ENCODE measurements at places on chromosomes 2 and 18. TPM values are rescaled to one million over a fixed set of nuclear protein-coding genes. Genes with fewer than 3 reads are reported as not detected.

- DNase-seq: no peak
Observed at GRCh38 chr2:143758629-143759330, 629.6 kb downstream of the ARHGAP15 start.

DNA sequence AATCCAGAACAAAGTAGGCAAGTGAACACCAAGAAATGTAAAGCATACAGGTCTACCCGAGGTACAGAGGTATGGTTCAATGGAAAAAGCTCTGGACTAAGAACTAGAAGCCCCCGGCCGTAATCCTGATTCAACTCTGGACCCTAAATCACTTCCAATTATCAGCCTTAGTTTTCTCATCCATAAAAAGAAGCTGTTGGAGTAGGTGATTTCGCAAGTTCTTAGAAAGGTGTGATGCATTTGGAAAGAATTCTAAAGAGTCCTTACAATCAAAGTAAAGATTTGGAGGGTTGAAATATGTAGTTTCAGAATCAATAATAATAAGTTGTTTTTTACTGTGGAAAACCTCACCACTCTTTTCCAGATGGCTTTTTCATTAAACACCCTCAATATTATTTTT lies 622.1 kb upstream of the ID2 start:
- no peak for DNase-seq

Gene RETREG2
- 159 TPM for total RNA-seq

- no peak for DNase-seq
Observed at GRCh38 chr18:43952398-43952797, 675.1 kb upstream of the SYT4 start.

GRCh38 chr2:38925982-38926381 lies 36.3 kb downstream of the ARHGEF33 start:
- DNase-seq: no peak

Gene ANKAR
- 7.8 TPM for total RNA-seq

DNA sequence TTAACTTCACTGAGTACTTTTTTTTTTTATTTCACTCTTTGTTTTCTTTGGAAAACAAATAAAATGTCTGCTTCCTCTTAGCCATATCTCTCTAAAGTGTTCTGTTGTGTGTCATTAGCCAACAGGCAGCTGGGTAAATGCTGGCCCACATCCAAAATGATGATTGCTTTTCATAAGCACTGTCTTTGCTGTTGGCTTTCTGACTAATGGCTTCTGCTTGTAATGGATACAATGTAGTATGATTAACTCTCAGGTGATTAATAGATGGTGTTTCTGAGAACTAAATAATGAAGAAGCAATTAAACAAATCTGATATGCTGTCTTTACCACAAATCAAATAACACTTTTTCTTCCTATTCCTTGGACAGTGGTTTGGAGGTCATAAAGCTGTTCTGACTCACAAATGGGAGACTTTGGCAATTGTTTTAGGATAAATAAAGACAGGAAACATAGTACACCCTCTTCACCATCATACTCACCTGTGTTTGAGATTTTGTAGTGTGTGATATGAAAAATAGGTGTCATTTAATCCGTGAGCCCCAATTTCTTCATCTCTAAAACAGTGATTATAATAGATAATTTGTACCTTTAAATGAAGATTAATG lies 888.4 kb downstream of the TSN start:
- no peak for DNase-seq

- no peak for DNase-seq
Observed at GRCh38 chr18:63905361-63905760, 2.4 kb upstream of the SERPINB10 start.

DNA sequence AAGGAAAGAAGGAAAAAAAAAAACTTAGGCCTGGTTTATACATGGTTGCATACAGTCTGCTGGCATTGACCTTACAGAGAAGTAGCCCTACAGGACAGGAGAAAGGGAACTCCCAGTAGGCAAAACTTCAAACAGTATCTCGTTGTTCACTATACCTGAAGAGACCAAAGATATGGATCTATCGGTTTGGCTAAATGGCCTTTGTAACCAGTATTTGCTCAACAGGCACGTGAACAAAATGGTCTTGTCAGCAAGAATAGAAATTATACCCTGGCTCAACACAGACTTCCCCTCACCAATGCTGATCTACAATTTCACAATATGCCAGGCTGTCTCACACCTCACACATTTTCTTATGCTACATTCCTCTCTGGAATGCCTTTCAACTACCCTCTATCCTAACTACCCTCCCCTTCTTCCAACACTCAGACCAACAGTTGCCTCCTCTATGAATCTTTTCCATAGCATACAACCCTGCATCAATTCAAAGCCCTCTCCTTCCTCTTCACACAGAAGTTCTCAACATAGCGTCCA lies 13.7 kb downstream of the HYCC2 start:
- DNase-seq: no peak

Gene TMEM214
- 93.3 TPM for total RNA-seq

GRCh38 chr2:224084266-224084892 lies 45.3 kb upstream of the SERPINE2 start:
- DNase-seq: no peak

Gene PLA2R1
- total RNA-seq: 19.1 TPM

DNA sequence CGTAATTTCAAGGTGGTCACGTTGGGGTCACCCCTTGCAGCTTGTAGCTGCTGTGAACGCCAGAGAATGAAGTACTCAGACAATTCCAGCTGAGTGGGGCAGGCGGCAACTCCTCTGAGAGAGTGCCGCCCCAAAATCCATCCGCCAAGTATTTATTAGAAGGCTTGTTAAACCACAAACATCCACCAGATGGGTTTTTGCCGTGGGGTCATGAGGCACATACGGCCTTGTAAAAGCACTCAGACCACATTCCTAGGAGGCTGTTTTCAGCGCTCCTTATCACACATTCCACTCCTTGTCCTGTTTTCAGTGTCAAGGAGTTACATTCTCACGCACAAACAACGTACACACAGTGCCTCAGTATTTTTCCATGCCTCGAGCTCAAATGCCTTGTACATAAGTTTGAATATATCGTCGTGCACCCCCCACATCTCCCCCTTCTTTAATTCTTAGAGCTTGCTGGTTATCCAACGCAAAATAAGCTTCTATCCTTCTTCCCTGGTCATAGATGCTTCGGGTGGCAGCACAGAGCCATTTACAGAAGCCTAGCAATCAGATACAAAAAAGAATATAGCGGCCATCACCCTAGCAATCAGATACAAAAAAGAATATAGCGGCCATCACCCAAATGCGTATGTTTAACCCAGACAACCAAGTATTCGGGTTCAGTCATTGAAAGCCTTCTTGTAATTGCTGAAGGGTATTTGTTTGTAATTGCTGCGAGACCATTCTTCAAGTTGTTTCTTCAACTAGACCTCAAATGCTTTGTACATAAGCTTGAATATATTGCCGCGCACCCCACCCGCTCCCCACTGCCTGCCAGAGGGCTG lies 7.3 kb downstream of the ALPP start:
- DNase-seq: no peak

Gene KCNK3
- total RNA-seq: 0.64 TPM

Gene HRH4
- total RNA-seq: 0.29 TPM

GRCh38 chr2:66862885-66863650 lies 428.1 kb downstream of the MEIS1 start:
- no peak for DNase-seq
